ENCODE measurements at places on chromosomes 7 and 10. TPM values are rescaled to one million over a fixed set of nuclear protein-coding genes. Genes with fewer than 3 reads are reported as not detected.

- H3K4me1 ChIP-seq, result peaks cover 43% of the 10 kb centered on the region
- H3K27ac ChIP-seq, result peak overlapping the region; percentile 57
- H3K36me3 ChIP-seq, result peaks cover 9% of the 10 kb centered on the region
- DNase-seq, result no peak
Observed at GRCh38 chr10:844552-844951, 87.0 kb downstream of the LARP4B start.

DNA sequence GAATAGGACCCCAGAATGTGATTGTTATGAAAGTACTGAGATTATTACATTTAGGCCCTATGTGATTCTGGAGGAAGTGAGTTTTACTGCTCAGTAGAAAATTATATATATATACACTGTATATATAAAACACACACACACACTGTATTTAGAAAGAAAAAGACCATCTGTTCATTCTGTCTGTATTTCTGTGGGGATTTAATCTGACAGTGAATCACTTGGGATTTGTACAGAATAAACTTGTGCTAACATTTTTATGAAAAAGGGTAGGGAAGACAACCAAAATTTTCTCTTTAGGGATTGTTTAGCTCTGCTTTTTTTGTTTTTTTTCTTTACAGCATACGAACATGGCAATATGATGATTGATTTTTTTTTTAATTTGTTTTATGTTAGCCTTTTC is 142.7 kb downstream of the EXOC4 start:
- no peak overlapping the region for H3K4me3 ChIP-seq
- no peaks in the 10 kb centered on the region for H3K27me3 ChIP-seq
- no peaks in the 10 kb centered on the region for H3K4me1 ChIP-seq
- H3K27ac ChIP-seq, result no peak overlapping the region
- H3K36me3 ChIP-seq, result no peaks in the 10 kb centered on the region

- H3K36me3 ChIP-seq, result no peaks in the 10 kb centered on the region
- no peak overlapping the region for H3K27ac ChIP-seq
- no peak overlapping the region for H3K4me3 ChIP-seq
- H3K4me1 ChIP-seq, result no peaks in the 10 kb centered on the region
- no peaks in the 10 kb centered on the region for H3K27me3 ChIP-seq
Observed at GRCh38 chr7:100791881-100792666, 35.2 kb downstream of the EPHB4 start.

GRCh38 chr7:95246831-95247370 is 77.4 kb downstream of the PON1 start:
- H3K27me3 ChIP-seq, result no peaks in the 10 kb centered on the region
- H3K4me3 ChIP-seq, result no peak overlapping the region
- H3K4me1 ChIP-seq, result no peaks in the 10 kb centered on the region
- peak; percentile 37 for DNase-seq
- H3K27ac ChIP-seq, result no peak overlapping the region

DNA sequence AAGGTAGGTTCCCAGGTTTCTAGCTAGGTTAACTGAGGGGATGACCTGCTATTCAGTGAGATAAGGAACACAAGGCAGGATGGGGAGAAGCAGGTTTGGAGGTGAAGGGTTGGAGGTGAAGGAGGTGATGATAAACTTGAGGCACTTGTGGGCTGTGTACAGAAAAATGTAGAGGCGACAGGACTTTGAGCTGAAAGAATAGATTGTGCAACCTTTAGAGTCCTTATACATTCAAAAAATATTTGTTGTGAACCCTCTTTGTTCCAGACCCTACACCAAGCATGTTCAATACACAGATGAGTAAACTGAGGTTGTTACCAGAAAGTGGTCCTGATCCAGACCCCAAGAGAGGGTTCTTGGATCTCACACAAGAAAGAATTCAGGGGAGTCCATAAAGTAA is 45.4 kb upstream of the LRGUK start:
- H3K27me3 ChIP-seq, result no peaks in the 10 kb centered on the region
- H3K36me3 ChIP-seq, result no peaks in the 10 kb centered on the region
- H3K27ac ChIP-seq, result no peak overlapping the region
- H3K4me3 ChIP-seq, result no peak overlapping the region
- H3K4me1 ChIP-seq, result no peaks in the 10 kb centered on the region

GRCh38 chr10:46323176-46323575 is 36.4 kb downstream of the ANTXRL start:
- no peak for DNase-seq
- H3K36me3 ChIP-seq, result no peaks in the 10 kb centered on the region
- H3K27ac ChIP-seq, result no peak overlapping the region
- no peaks in the 10 kb centered on the region for H3K27me3 ChIP-seq

DNA sequence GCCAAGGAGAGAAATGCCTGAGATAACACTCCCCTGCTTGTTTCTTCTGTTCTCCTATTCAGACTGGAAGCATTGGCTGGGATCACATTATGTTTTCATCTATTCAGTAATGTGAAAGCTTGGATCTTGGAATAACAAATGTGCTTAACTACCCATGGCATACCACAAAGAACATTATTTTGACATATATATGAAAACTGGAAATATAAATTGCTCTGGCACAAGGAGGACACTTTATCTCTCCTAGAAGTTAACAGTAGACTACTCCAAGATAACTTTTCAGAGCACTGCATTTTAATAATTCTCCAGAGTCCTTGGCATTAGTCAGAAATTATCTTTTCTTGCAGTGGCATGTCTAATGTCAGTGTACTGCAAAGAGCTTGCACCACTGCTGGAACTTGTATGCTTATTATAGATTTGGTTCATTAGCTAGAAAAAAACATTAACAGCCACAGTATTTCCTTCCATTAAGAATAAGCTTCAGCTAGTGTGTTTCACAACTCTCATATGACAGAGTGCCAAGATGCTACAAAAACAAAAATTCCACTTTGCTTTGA is 169.3 kb upstream of the LRRN3 start:
- no peak for DNase-seq
- H3K4me1 ChIP-seq, result peaks cover 17% of the 10 kb centered on the region
- no peak overlapping the region for H3K4me3 ChIP-seq
- H3K27ac ChIP-seq, result no peak overlapping the region
- no peaks in the 10 kb centered on the region for H3K36me3 ChIP-seq
- H3K27me3 ChIP-seq, result no peaks in the 10 kb centered on the region

- H3K4me1 ChIP-seq, result no peaks in the 10 kb centered on the region
- H3K27ac ChIP-seq, result no peak overlapping the region
- no peaks in the 10 kb centered on the region for H3K27me3 ChIP-seq
- no peak overlapping the region for H3K4me3 ChIP-seq
Observed at GRCh38 chr7:133755901-133756300, 371.2 kb upstream of the LRGUK start.

DNA sequence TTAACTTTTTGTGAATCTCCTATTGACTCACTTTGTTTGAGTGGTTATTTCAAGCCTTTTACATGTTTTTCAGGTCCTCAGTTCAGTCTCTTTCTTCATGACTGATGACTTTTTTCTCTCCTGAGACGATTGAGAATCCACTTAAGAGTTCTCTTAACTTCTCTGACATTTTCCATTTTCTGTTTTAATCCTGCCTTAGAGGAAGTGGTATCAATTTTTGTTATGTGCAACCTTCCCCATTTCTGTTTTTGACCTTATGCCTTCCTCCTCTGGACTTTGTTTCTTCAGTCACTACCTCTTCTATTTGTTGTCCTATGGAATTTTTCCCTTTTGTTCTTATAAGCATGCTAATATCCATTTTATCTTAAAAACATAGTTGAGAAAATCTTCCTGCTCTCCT is 2.4 kb downstream of the PSMC2 start:
- H3K27ac ChIP-seq, result no peak overlapping the region
- peaks cover 27% of the 10 kb centered on the region for H3K4me1 ChIP-seq
- peaks cover 5% of the 10 kb centered on the region for H3K36me3 ChIP-seq
- no peak overlapping the region for H3K4me3 ChIP-seq
- H3K27me3 ChIP-seq, result no peaks in the 10 kb centered on the region

DNA sequence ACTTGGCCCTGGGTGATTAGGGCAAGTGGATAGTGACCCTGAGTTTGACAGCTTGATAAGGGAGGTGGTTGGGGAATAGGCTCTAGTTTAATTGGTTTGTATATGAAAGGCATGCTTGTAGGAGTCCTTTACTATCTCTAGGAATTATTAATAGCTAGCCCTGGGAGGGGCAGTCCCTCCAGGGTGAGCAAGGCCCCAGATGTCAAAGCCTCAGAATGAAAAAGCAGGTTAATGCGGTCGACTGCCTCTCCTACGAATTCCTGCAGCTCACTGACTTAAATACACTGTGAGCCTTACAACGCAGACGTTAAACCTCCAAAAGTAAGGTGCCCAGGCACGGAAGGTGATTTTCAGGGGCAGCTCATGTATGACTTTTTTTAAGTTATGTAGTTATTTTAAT is 5.2 kb upstream of the BTBD16 start:
- peak; percentile 77 for DNase-seq
- H3K4me1 ChIP-seq, result peaks cover 54% of the 10 kb centered on the region
- peaks cover 5% of the 10 kb centered on the region for H3K36me3 ChIP-seq
- H3K27me3 ChIP-seq, result no peaks in the 10 kb centered on the region
- H3K4me3 ChIP-seq, result no peak overlapping the region

DNA sequence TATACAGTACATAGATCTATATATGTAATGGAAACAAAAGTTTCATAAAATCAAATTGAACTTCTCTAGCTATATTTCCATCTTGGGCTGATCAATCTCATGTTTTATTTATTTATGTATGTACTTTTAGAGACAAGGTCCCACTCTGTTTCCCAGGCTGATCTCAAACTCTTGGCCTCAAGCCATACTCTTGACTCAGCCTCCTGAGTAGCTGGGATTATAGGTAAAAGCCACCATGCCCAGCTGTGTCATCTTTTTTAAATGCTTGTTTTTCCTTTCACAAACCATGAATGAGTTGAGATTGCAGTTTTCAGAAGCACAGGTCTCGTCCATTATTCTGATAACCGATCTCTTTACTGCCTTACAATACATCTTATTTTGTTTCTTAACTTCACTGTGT is 400.9 kb downstream of the KCNMA1 start:
- peaks cover 17% of the 10 kb centered on the region for H3K4me1 ChIP-seq
- no peak overlapping the region for H3K27ac ChIP-seq
- no peak for DNase-seq
- H3K4me3 ChIP-seq, result no peak overlapping the region
- no peaks in the 10 kb centered on the region for H3K27me3 ChIP-seq
- H3K36me3 ChIP-seq, result no peaks in the 10 kb centered on the region

- no peaks in the 10 kb centered on the region for H3K36me3 ChIP-seq
- DNase-seq, result no peak
- H3K4me1 ChIP-seq, result peaks cover 29% of the 10 kb centered on the region
- H3K27me3 ChIP-seq, result no peaks in the 10 kb centered on the region
Observed at GRCh38 chr10:102420181-102420713, 389 bp upstream of the FBXL15 start.

DNA sequence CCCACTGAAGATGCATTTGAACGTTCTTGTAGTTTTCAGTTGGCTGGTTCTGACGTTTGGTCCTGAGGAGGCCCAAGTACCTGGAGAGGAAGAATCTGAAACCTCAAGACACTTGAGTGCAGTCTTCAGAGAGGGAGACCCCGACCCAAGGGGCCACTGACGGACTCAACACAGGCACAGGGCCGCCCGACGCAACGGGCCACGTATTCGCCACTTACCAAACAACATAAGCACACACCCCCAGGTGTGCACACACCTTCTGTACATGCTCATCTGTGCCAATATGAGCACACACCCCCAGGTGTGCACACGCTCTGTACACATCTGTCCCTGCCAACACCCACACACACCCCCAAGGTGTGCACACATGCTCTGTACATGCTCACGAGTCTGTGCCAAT is 68.5 kb downstream of the DIP2C start:
- no peak overlapping the region for H3K27ac ChIP-seq
- H3K36me3 ChIP-seq, result no peaks in the 10 kb centered on the region
- H3K27me3 ChIP-seq, result no peaks in the 10 kb centered on the region
- peaks cover 28% of the 10 kb centered on the region for H3K4me1 ChIP-seq
- no peak overlapping the region for H3K4me3 ChIP-seq
- DNase-seq, result no peak

DNA sequence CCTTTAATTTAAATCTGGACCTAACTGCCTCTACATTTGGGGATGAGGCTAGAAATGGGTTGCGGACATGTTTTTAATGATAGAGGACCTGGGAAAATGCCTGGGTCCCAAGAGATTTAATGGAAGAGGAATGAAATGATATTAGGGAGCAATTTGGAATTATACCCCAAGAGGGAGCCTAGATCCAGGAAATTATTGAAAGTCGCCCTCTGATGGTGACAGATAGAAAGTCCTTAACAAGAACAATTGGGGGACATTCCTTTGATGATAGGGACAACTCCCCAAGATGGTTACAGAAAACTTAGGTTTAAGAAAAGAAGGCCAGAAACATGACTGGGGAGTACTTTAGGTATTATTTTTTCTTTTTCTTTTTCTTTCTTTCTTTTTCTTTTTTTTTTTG is 9.5 kb upstream of the TSGA13 start:
- no peak overlapping the region for H3K4me3 ChIP-seq
- no peaks in the 10 kb centered on the region for H3K36me3 ChIP-seq
- no peak overlapping the region for H3K27ac ChIP-seq
- H3K4me1 ChIP-seq, result no peaks in the 10 kb centered on the region

- no peak overlapping the region for H3K27ac ChIP-seq
- no peaks in the 10 kb centered on the region for H3K4me1 ChIP-seq
- no peaks in the 10 kb centered on the region for H3K36me3 ChIP-seq
- no peak overlapping the region for H3K4me3 ChIP-seq
- H3K27me3 ChIP-seq, result no peaks in the 10 kb centered on the region
- no peak for DNase-seq
Observed at GRCh38 chr7:34842782-34843181, 184.8 kb downstream of the NPSR1 start.

DNA sequence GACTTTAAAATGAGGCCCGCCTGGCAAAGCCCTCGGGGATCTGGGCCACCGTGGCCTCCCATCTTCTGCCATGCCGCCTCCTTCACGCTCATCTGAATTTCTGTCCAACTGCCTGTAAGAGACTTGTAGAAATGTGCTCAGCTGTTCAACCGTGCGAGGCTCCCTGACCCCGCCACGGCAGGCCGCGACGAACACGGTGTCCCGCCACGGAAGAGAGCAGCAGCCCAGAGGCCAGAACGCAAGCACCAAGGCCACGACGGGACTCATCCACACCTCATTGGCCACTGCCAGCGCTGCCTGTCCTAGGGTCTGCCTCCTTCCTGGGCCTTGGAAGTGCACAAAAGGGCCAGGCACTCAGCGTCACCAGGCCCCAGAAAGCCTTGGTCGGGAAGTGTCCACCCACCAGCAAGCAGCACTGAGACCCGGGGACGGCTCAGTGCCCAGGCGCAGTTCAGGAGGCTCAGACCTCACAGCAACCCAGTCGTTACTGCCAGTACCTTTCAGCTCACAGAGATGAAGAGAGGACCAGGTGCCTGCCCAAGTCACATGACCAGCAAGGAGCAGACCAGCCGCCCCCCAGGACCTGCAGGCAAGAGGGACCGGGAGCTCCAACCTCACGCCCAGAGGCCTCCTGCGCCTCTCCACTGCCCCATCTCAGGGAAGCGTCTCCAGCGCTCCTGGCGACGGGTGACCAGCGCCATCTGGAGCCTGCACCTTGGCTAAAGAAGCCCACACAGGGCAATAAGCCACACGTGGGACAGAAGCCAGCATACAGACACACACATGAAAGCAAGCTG is 85.9 kb downstream of the MAD1L1 start:
- no peak for DNase-seq
- no peaks in the 10 kb centered on the region for H3K4me1 ChIP-seq
- no peak overlapping the region for H3K27ac ChIP-seq

- H3K4me1 ChIP-seq, result no peaks in the 10 kb centered on the region
- no peak overlapping the region for H3K27ac ChIP-seq
- H3K27me3 ChIP-seq, result no peaks in the 10 kb centered on the region
- peaks cover 41% of the 10 kb centered on the region for H3K36me3 ChIP-seq
- DNase-seq, result no peak
- no peak overlapping the region for H3K4me3 ChIP-seq
Observed at GRCh38 chr7:154960063-154960790, 42.7 kb downstream of the PAXIP1 start.

Gene ABCB1
- total RNA-seq, result 2.7 TPM

Gene OPALIN
- total RNA-seq, result not detected

Gene NPY
- not detected for total RNA-seq

Gene RASA4B
- total RNA-seq, result 14.6 TPM

All from thyroid gland (tissue), 4 donors.